ENCODE measurements at places on chromosomes 7 and 10.

DNA sequence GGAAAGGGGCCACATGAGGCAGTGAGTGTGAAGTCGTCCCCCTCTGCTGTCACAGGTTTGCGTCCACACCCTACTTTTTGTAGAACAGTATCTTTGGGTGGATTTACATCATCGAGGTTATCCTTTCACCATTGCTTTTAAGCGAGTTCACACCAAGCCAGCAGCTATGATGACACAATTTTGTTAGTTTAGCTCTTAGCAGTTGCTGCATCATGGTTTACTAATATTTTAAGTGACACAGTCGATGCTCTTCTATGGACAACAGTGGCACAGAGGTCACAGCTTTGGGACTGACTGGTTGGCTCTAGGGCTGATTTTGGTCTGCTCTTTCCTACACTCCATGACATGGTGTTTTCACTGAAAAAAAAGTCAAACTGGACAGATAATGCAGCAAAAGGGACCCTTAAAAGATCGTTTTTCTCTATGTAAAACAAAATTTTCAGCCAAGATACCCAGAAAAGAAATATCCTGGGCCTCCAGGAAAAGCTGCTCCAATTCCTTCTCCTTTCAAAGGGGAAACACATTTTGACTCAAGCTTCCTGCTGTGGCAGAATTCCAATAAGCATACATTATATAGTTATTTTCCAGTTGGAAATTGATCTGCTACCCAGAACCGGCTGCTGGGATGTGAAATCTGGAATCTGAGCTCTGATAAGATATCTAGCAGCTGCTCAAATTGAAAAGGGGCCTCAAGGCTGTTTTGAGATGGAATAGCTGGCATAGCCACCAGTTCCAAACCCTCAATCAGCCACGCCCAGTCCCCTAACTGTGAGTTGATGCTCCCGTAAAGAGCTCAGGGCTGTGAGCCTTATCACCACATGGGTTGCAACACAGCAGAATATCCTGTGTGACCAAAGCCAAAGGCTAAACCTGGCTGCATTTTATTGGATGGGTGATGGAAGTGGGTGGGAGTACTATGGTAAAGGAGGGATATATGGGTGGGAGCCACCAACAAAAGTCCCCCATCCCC lies 114.2 kb downstream of the SMURF1 start:
- no peak for DNase-seq

GRCh38 chr10:122245897-122246296 lies 25.2 kb upstream of the BTBD16 start:
- no peak for DNase-seq

- DNase-seq: no peak
Observed at GRCh38 chr10:70504521-70505358, 26.2 kb downstream of the PALD1 start.

DNA sequence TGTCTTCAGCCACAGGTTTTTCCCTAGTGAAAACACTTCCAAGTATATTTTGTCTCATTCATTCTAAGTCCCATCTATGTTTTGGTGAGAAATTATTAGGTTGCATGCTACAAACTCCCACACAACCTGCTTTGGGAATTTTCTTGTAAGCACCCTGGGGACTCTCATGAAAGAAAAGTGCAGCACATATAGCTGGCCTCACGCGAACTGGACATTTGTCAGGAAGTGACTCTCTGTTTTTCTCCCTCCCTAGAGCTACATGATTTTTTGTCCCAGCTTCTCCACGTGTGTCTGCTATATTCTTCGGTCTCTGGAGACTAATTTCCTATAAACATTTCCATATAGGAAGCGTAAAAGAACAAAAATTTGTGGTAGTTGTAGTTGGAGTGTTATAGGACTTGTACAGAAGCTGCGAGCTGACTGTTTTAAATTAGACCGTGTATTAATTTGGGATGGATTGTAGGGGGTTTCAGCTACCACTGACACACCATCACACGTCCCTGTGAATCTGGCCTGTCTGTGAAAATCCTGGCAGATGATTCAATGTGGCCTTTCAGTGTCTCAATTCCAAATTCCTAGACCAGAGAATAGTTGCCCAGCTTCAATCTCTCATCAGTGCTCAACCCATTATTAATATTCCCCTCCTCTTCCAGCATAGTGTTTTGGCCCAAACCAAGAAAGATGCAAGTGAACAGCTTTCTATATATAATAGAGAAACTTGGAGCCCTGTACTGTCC lies 40.2 kb downstream of the ARL4A start:
- DNase-seq: no peak

DNA sequence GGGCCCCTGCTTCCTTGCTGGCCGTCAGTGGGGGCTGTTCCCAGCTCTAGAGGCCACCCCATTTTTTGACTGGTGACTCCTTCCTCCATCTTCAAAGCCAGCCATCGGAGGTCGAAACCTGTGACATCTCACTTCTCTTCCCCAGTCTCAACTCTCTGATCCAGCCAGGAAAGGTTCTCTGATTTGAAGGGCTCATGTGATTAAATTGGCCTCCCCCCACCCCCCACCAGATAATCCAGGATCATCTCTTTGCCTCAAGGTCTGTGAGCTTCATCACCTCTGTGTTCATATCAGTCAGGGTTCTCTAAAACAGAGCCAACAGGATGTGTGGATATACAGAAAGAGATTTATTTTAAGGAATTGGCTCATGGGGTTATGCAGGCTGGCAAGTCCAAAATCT lies 5.6 kb upstream of the RAMP3 start:
- no peak for DNase-seq

DNA sequence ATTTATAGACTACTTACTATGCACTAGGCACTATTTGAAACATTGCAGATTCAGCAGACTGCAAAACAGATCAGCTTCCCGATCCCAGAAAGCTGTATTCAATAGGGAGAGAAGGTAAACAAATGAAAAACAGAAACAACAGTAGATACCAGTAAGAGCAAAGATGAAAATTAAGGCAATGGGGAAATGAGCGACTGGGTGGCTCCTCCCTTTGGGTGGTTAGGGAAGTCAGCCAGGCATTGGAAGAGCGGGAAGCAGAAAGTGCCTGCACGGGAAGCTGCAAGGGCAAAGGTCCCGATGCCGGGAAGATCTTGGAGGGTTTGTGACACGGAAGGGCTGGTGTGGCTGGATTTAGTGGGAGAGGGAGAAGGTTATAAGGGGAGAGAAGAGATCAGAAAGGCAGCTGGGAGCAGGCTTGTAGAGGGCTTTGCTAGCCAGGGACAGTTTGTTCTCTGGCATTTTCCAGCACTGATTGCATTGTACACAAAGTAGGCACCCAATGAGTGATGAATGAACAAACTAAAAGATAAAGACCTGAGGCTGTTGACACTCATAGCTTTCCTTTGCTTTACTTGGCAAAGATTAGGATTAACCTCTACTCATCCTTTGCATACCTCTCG lies 67.8 kb downstream of the NAMPT start:
- DNase-seq: no peak

GRCh38 chr10:103554488-103555324 lies 61.2 kb downstream of the NEURL1 start:
- DNase-seq: no peak

DNA sequence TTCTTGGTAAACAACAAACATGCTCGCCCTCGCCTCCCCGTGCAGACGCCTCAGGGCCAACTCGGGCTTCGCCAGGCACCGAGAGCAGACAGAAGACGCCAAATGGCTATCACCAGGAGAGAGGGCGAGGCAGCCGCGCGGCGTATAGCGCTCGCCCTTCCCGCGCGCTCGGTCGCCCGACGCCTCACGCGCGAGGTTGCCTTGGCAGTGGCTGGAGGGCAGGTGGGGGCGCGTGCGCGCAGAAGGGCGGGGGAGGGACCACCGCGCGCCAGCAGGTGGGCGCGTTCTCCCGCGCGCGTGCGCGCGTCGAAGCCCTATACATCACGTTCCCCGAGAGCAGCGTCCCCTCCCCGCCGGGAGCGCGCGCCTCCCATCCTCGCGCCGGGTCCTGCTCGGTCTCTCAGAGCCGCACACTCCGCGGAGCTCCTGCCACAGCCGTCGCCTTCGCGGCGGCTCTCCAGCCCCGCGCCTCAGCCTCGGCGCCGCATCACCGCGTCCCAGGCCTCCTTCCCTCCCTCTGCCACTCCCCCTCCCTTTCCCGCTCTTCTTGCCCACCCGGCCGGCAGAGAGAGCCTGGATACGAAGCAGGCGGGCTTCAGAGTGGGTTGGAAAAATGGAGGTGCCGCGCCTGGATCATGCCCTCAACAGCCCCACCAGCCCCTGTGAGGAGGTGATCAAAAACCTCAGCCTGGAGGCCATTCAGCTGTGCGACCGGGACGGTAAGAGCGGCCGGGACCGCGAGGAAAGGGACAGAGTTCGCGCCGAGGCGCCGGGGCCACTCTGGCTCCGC lies at the start of gene PHYHIPL:
Gene PHYHIPL, plus strand, starts transcription at position 403 of the 790 bp plus-strand sequence. Its CDS starts 211 bp downstream, at position 614.
- DNase-seq: no peak

GRCh38 chr10:60818134-60818770 lies 40.0 kb downstream of the CDK1 start:
- DNase-seq: no peak

DNA sequence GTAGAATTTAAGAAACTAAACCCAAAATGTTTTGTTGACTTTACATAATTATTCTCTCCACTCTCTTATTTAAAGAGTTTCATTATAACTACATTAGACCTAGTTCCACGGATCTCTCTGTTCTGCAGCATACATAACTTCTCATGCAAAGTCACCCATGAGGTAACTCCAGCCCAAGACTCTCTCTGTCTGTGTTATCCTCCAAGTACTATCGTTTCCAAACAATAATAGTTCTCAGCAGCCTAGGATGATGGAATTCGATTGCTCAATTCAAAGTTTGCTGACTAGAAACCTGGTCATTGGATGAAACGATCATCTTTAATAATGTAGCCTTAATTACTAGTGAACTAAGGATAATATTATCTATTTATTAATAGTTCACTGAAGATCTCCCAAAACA lies 203.1 kb upstream of the PTN start:
- no peak for DNase-seq

DNA sequence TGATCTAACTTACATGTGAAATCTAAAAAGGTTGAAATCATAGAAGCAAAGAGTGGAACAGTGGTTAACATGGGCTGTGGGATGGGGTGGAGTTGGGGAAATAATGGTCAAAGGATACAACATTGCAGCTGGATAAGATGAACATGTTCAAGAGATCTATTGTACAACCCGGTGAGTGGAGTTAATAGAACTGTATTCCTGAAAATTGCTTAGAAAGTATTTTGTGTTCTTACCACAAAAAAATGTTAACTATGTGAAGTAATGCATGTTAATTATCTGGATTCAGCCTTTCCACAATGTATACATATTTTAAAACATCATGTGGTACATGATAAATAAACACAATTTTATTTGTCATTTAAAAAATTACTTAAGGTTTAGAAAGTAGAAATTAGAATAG lies 271.0 kb upstream of the LRRTM3 start:
- no peak for DNase-seq

DNA sequence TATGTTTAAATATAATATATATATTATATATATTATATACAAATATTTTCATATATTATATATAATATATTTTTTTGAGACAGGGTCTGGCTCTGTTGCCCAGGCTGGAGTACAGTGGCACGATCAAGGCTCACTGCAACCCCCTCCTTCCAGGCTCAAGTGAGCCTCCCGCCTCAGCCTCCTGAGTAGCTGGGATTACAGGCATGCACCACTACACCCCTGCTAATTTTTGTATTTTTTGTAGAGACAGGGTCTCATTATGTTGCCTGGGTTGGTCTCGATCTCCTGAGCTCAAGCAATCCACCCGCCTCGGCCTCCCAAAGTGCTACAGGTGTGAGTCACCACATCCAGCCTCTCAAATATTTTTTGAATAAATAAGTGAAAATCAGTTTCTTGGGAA lies 215.5 kb downstream of the GATA3 start:
- DNase-seq: no peak

DNA sequence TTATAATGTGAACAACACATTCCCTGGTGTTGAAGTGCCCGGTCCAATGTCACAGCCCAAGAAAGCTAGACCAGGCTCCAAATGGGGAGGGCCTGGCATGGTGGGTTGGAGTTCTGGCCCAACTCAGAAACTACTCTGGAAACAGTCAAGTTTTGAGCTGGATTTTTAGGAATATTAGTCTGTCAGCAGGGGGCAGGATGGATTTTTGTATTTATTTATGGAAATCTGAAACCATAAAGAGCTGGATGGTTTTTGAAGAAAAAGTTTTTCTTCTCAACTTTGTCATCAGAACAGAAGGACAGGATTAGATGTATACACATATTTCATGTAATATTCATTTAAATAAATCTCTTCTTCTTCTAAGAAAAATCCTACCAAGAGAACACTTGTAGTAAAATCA lies 97.5 kb downstream of the POU6F2 start:
- no peak for DNase-seq

- no peak for DNase-seq
Observed at GRCh38 chr10:102948176-102948575, 30.1 kb downstream of the CNNM2 start.

DNA sequence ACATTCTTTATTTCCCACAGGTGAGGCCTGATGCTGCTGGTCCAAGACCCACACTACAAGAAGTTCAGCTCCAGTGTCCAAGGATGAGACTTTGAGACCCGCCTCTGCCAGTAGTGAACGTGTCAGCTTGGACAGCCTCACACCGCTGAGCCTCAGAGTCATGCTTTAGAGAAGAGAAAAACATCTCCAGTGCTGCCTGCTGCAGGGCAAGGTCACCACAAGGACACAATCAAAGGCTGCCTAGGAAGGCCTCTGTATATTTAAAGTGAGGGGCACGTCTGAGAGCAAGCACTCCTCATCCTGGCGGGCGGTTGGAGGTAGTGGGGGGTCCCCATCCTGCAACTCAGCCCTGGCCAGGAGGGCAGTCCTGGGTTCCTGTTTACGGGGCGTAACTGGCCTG lies 19.3 kb downstream of the FGFR2 start:
- no peak for DNase-seq

- DNase-seq: peak; percentile 33
Observed at GRCh38 chr10:7409045-7409731, 1.6 kb downstream of the SFMBT2 start.

- no peak for DNase-seq
Observed at GRCh38 chr10:131978366-131978765, 3.4 kb downstream of the BNIP3 start.

GRCh38 chr10:44132361-44133289 lies 252.3 kb downstream of the CXCL12 start:
- no peak for DNase-seq

- DNase-seq: no peak
Observed at GRCh38 chr7:114426824-114427223, 12.2 kb downstream of the FOXP2 start.

DNA sequence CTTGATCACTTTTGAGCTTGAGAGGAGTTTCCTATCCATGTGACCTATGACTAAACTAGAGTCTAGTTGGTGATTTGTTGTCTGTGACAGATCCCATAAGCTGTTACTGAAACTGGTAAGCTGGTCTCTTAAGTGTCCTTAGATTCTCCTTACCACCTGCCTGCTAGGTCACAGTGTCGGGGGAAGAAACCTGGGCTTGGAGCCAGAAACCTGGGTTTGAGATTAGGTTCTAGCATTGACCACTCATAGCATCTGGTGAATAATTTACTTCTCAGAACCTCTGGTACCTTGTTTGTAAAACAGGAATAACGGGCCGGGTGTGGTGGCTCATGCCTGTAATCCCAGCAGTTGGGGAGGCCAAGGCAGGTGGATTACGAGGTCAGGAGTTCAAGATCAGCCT lies 21.8 kb upstream of the ITPRID1 start:
- no peak for DNase-seq

- DNase-seq: no peak
Observed at GRCh38 chr7:43761382-43761781, 2.9 kb downstream of the BLVRA start.

All from activated B cell treated with CpG ODN at 0.5 μM for 24 hours (primary cell).